ENCODE measurements at places on chromosomes 7 and 10.

DNA sequence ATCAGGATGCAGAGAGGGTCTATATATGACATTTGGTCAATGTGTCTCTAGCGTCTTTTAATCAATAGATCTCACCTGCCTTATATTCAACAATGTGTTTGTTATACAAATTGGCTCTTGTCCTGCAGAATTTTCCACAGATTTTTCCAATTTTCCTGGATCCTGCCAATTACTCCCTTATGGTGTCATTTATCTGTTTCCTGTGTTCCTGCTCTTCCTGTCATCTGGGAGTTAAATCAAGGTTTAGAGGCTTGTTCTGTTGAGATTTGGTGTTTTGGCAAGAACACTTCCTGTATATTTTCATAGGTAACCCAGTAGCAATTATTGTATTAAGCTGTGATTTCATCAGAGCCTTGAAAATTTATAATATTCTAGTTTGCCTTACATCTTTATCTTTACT, 8.8 kb upstream of the C10orf71 start:
- H3K4me3 ChIP-seq = no peak overlapping the region
- H3K36me3 ChIP-seq = no peaks in the 10 kb centered on the region
- H3K4me1 ChIP-seq = no peaks in the 10 kb centered on the region
- H3K27ac ChIP-seq = no peak overlapping the region
- no peak for DNase-seq

DNA sequence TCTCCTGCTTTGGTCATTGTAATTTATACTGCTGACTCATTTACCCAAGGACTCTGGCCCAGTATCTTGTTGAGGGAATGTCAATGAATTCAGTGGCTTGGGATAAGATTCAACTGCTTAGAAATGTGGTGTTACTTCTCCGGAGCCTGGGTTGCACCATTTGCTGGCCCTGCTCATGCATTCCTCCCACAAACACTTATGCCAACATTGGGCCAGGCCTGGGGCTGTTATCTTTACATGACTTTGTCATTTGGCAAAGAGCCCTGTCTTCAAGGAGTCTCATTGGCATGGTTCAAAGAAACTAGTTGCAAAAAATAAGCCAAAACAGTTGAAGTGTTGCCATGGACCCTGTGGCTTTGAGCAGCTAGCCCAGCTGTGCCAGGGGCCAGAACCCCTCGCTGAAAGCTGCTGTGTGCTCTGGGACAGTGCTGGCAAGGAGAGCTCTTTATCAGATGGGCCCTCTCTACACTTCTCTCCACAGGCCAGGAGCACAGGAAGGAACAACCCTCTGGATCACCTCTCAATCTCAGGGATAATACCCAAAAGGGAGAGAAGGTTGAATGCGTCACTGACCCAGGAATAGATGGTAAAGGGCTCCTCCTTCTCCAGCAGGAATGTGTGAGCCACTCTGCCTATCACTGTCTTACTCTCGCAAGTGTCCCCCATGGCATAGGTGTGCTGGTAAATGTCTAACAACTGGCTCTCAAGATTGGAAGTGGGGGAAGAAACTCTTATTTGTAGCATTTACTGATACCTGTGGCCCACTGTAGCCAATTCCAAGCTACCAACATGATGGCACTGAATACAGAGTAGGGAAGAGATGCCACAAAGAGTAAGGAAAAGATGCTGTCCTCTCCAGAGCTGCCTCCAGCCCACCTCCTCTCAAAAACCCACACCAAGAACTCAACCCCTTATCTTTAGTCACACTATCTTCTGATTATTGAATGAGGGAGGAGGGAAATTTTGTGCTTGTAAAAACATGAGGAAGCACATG, 23.5 kb upstream of the PDE1C start:
- no peaks in the 10 kb centered on the region for H3K27me3 ChIP-seq
- no peak for DNase-seq

- no peaks in the 10 kb centered on the region for H3K4me1 ChIP-seq
- H3K27ac ChIP-seq = no peak overlapping the region
- no peaks in the 10 kb centered on the region for H3K36me3 ChIP-seq
- no peak for DNase-seq
- no peak overlapping the region for H3K4me3 ChIP-seq
Measured at GRCh38 chr7:155276800-155277375, 20.8 kb upstream of the INSIG1 start.

GRCh38 chr10:78225594-78225993, 191.9 kb downstream of the RPS24 start:
- DNase-seq = no peak
- H3K36me3 ChIP-seq = no peaks in the 10 kb centered on the region
- H3K4me3 ChIP-seq = no peak overlapping the region
- no peaks in the 10 kb centered on the region for H3K4me1 ChIP-seq
- no peaks in the 10 kb centered on the region for H3K27me3 ChIP-seq

- DNase-seq = no peak
- no peak overlapping the region for H3K4me3 ChIP-seq
- H3K36me3 ChIP-seq = no peaks in the 10 kb centered on the region
- no peaks in the 10 kb centered on the region for H3K4me1 ChIP-seq
Measured at GRCh38 chr7:14009453-14010418, 20.3 kb upstream of the ETV1 start.

DNA sequence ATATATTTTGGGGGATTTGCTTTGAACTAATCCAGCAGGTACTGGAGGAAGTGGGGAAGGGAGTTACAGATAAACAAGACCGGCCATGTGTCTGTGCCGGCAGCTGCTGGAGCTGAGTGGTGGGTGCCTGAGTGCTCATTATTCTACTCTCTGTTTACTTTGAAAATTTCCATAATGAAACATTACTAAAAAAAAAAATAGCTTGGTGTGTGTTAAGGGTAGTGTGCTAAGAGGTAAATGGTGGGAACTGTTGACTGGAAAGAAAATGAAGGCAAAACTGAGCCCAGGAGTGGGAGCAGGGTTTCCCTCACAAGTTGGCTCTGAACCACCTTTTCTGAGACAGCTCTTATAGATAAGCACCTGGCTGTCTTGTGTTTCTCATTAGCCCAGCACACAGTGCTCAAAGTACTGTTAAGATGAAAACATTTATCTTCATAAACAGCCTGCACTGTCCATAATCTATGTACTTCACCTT, 50.6 kb downstream of the PARD3 start:
- H3K36me3 ChIP-seq = no peaks in the 10 kb centered on the region
- no peak for DNase-seq
- H3K27ac ChIP-seq = no peak overlapping the region
- H3K4me3 ChIP-seq = no peak overlapping the region
- H3K27me3 ChIP-seq = no peaks in the 10 kb centered on the region

GRCh38 chr10:77007834-77008233, 629.8 kb downstream of the KCNMA1 start:
- no peaks in the 10 kb centered on the region for H3K4me1 ChIP-seq
- no peak overlapping the region for H3K4me3 ChIP-seq
- H3K36me3 ChIP-seq = no peaks in the 10 kb centered on the region
- H3K27me3 ChIP-seq = no peaks in the 10 kb centered on the region
- no peak overlapping the region for H3K27ac ChIP-seq

DNA sequence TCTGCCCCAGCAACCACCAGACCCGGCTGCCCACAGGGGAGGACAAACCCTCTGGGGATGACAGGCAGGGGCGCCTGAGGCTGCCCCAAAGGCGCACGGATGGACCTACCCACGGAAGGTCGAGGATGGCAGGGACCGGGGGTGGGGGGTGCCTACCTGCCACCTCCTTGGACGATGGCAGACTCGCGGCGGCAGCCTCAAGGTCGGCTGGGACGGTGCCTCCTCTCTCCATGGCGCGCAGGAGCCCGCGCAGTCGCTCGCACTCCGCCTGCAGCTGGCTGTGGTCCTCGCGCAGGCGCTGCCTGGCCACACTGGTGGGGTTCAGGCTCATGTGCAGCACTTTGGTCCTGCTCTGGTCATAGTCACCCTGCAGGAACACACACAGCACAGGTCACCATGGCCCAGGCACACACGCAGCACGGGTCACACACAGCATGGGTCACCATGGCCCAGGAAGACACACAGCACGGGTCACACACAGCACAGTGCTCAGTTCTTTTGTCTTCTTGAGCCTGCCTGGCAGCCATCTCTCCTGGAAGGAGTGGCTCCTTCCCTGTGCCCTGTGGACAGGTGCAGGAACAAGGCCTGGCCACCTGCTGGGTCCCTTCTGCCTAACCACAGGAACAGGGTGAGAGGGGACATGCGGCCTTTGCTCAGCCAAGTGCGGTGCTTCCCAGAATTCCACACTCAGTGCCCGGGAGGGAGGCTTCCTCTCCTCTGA, 266.6 kb downstream of the ELFN1 start:
- no peaks in the 10 kb centered on the region for H3K36me3 ChIP-seq
- H3K4me3 ChIP-seq = no peak overlapping the region
- H3K27ac ChIP-seq = no peak overlapping the region
- DNase-seq = no peak

DNA sequence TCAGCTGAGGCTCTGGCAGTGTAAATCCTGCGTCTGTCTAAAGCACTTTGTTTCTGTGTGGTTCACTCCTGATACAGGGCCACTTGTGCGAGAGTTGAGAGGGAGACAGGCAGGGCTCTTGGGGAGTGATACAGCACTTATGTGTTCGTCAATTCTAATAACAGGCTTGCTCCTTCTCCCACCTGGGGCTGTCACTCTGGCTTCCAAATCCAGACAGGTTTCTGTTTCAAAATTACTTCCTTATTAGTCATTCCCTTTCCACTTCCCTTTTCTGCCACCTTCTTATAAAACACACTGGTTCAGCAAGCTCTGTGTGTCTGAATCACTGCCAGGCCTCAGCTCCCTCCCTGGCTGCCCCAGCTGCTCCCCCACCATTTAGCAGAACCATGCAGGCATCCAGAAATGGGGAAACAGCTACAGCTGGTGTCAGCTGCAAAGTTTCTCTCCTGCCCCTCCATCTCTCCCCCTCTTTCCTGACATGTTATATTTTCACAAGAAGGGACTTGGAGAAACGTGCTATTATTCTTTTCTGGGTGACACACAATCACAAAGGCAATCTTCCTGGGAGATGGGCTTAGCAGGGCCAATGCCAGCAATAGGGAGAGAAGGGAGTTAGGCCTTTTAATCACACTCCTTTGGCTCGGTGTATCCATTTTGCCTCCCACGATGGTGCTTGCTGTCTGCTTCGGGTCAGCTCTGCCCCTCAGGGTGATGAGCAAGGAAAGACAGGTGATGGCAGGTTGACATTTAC, 58.4 kb upstream of the ZNRF2 start:
- H3K27me3 ChIP-seq = no peaks in the 10 kb centered on the region
- no peak overlapping the region for H3K4me3 ChIP-seq
- H3K4me1 ChIP-seq = 0 out of 2 replicates have a peak, but pooled peaks cover 5% of the 10 kb centered on the region
- H3K36me3 ChIP-seq = no peaks in the 10 kb centered on the region
- no peak for DNase-seq

DNA sequence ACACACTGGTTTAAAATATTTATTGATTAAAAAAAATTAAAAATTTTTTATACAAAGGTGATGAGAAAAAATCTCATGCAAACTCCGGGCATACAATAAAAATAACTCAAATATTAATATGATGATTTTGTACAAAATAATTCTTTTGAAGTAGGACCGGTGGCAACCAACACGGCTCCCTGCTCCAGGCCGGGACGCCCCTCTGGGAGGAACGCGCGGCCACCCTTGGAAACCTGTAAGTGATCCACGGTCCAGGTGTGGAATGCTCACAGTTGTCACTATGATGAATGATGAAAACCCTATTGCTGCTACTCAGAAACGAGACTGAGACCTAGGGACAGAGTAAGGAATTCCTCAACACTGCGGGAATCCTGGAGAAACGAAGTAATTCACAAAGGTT, 219.1 kb downstream of the TCERG1L start:
- no peaks in the 10 kb centered on the region for H3K36me3 ChIP-seq
- H3K27me3 ChIP-seq = no peaks in the 10 kb centered on the region
- no peaks in the 10 kb centered on the region for H3K4me1 ChIP-seq

GRCh38 chr10:34940436-34940835, 125.3 kb upstream of the PARD3 start:
- no peaks in the 10 kb centered on the region for H3K36me3 ChIP-seq
- no peaks in the 10 kb centered on the region for H3K4me1 ChIP-seq

DNA sequence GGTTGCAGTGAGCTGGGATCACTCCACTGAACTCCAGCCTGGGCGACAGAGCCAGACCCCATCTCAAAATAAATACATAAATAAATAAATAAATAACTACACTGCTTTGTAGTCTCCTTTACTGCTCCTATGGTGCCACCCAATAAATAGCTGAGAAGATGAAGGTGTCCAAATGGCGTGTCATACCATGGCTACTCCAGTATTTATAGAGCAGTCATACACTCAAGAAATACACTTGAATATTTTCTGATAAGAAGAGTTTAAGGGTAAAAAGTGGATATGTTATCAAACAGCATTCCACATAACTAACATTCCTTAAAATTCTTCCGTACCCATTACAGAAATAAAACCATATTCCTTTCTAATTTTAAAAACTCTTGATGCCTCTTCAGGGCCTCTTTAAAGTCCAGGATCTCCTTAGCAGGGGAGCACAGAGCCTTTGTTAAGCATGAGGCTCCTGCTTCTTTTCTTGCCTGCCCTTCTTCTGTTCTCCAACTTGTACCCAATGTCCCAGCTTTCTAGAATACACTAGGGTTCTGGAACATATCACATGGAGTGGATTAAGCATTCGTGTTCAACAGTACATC, 7.9 kb upstream of the SAR1A start:
- no peaks in the 10 kb centered on the region for H3K36me3 ChIP-seq
- no peak overlapping the region for H3K27ac ChIP-seq
- no peaks in the 10 kb centered on the region for H3K4me1 ChIP-seq

GRCh38 chr7:107661865-107662379, 1.3 kb downstream of the SLC26A4 start:
- no peak for DNase-seq
- H3K4me1 ChIP-seq = no peaks in the 10 kb centered on the region
- H3K27me3 ChIP-seq = peaks cover 6% of the 10 kb centered on the region

DNA sequence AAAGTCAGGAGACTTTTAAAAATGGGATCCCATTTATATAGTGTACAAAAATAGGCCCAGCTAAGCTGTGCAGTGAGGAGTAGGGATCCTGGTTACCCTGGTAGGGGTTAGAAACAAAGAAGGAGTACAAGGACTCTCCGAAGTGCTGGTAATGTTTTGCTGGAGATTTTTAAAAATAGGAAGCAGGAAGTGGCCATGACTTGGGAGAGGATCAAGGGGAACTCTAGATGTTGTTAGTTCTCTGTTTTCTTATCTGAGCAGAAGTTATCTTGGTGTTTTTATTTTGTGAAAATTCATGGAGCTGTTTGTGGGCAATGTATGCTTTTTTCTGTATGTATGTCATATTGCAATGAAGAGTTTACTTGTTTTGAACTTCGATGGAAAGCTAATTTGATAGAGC, 373.9 kb downstream of the SFMBT2 start:
- H3K27me3 ChIP-seq = no peaks in the 10 kb centered on the region
- DNase-seq = no peak
- H3K36me3 ChIP-seq = no peaks in the 10 kb centered on the region
- H3K4me3 ChIP-seq = no peak overlapping the region
- no peaks in the 10 kb centered on the region for H3K4me1 ChIP-seq

DNA sequence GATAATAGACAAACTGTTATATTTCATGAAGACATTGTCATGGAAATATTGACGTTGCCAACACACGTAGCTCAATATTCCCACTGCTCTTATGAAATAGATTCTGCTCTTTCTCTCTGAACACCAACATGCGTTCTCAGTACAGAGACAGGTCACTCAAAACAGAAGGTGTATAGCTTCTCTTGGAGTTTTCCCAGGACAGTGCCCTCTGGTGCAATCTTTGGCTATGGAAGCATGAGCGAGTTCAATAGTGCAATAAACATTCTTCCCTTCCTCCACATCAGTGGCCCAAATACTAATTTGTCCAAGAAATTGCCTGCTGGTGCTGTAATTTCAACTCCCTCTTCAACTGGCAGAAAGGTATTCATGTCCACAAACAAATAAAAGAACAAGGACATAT, 145.3 kb downstream of the MAGI2 start:
- no peak overlapping the region for H3K27ac ChIP-seq
- H3K4me1 ChIP-seq = no peaks in the 10 kb centered on the region
- no peaks in the 10 kb centered on the region for H3K36me3 ChIP-seq
- H3K4me3 ChIP-seq = no peak overlapping the region
- no peaks in the 10 kb centered on the region for H3K27me3 ChIP-seq
- DNase-seq = peak; percentile 38

GRCh38 chr10:83287374-83287773, 851.9 kb upstream of the GHITM start:
- no peaks in the 10 kb centered on the region for H3K4me1 ChIP-seq
- no peaks in the 10 kb centered on the region for H3K27me3 ChIP-seq
- no peak overlapping the region for H3K4me3 ChIP-seq

All from Caco-2 (cell line).